Bronchus fibroblast of lung (primary cell): ENCODE measurements at places on chromosomes 5 and 9. TPM values are rescaled to one million over a fixed set of nuclear protein-coding genes. Genes with fewer than 3 reads are reported as not detected.

SHISAL2B gene
- not detected in 2 replicates for total RNA-seq

ABCA1 gene
- 1.5 and 1.8 TPM in 2 replicates for total RNA-seq

BTNL8 gene
- total RNA-seq, result not detected in 2 replicates

ZNF454 gene
- total RNA-seq, result 0.84 and 1.2 TPM in 2 replicates

SLC34A3 gene
- total RNA-seq, result not detected in 2 replicates

TYRP1 gene
- not detected in 2 replicates for total RNA-seq

C7 gene
- 3.0 and 3.4 TPM in 2 replicates for total RNA-seq

SOHLH1 gene
- not detected in 2 replicates for total RNA-seq

NAIP gene
- total RNA-seq, result 0.89 and 2.0 TPM in 2 replicates

UNC13B gene
- 11.1 and 11.3 TPM in 2 replicates for total RNA-seq

PAIP1 gene
- total RNA-seq, result 81.2 and 85.6 TPM in 2 replicates

POLE3 gene
- total RNA-seq, result 48.5 and 62.4 TPM in 2 replicates

SERINC5 gene
- total RNA-seq, result 1.8 and 2.0 TPM in 2 replicates

CETN3 gene
- total RNA-seq, result 12.2 and 20.5 TPM in 2 replicates

SOX30 gene
- total RNA-seq, result 0.15 TPM in 1 of 2 replicates, not detected in the other
